ENCODE measurements at places on chromosomes 12 and 14.
A peak's percentile ranks its signal among the peaks of the same experiment; 100 is the strongest.

GRCh38 chr12:104863296-104863948, 94.7 kb downstream of the SLC41A2 start:
- no peak for DNase-seq

DNA sequence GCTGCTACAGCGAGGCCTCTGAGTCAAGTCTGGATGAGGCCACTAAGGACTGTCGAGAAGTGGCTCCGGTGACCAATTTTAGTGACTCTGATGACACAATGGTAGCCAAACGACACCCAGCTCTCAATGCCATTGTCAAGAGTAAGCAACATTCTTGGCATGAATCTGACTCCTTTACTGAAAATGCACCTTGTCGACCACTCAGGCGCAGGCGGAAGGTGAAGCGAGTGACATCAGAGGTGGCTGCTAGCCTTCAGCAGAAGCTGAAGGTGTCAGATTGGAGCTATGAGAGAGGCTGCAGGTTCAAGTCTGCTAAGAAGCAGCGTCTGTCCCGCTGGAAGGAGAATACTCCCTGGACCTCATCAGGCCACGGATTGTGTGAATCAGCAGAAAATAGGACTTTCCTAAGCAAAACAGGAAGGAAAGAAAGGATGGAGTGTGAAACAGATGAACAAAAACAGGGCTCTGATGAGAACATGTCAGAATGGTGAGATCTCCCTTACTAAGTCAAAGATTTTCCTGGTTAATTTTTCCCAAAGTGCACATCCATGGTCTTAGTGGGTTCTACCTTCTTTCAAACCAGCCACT, 2.9 kb downstream of the GPATCH2L start:
- no peak for DNase-seq

- DNase-seq: no peak
Measured at GRCh38 chr12:89080793-89081465, 271.4 kb downstream of the DUSP6 start.

DNA sequence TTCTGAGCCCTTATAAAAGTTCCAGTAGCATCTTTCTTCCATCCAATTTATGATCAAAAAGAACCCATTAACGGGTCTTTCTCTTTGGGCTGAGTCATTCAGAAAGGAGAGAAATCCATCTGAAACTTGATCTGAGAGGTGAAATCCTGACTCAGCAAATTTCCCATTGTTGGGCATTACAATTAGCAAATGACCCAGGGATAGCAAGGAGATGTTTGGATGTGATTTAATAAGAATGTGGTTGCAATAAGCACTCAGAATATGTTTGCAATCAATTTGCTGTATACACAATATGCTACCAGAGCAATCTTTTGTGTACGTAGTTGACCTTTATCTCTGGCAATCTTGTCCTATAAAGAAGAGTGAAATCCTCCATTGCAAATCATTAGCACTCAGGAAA, 122.7 kb downstream of the CCDC60 start:
- no peak for DNase-seq

GRCh38 chr12:50927766-50928224, 24.5 kb upstream of the HIGD1C start:
- no peak for DNase-seq

DNA sequence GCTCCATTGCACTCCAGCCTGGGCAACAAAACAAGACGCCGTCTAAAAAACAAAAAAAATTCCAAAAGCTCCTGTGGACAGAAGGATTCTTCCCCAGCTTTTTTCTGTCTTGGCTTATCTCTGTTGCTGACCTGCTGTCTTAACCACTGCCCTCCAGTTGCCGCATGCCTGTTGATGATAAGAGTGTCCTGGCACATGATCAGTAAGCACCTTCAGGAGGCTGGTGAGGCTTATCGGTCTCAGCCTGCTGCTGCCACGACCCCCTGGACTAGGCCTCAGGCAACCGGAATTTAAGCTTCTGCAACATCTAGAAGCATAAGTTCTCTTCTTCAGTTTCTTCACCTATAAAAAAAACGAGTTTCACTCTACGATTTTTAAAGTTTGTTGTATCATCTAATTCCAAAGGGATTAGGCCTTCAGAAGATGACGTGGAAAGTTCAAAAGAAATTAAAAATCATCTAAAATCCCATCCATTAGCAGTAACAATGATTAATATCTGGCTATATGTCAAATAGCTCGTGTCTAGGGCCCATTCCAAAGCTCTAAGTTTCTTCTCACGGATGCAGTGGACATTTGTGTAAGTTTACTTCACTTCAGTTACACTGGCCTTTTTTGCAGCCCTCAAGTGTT, 46.4 kb downstream of the RESF1 start:
- no peak for DNase-seq

DNA sequence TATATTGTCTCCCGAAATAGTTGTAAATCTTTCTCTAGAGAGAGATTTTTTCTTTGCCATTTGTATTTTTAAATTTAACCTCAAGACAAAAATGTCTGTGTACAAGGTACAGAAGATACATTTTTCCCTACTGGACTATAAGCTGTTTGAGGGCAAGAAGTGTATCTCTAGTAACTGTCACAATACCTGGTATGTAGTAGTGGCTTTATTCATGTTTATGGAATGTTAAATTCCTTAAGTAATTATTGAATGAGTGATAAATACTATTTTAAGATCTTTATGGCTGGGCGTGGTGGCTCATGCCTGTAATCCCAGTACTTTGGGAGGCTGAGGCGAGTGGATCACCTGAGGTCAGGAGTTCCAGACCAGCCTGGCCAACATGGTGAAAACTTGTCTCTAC, 24.4 kb upstream of the CDK17 start:
- no peak for DNase-seq

DNA sequence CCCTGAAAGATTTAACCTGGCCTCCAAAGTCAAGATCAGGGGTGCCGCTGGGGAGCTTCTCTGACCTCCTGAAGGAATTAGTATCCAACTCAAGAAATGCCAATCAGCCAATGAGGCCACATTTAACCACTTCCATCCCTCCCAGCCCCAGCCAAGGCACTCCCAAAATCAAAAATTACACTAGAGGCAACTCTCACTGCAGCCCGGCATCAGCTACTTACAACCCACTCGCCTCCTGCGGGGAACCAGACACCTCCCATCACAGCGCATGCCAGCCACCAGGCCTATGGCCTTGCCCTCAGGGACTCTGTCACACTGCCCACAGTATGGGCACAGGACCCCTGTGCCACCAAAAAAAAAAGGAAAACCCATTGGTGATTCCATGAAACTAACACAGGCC, 62.3 kb upstream of the DDX11 start:
- DNase-seq: no peak

- DNase-seq: no peak
Measured at GRCh38 chr14:57921377-57921776, 55.5 kb upstream of the SLC35F4 start.

DNA sequence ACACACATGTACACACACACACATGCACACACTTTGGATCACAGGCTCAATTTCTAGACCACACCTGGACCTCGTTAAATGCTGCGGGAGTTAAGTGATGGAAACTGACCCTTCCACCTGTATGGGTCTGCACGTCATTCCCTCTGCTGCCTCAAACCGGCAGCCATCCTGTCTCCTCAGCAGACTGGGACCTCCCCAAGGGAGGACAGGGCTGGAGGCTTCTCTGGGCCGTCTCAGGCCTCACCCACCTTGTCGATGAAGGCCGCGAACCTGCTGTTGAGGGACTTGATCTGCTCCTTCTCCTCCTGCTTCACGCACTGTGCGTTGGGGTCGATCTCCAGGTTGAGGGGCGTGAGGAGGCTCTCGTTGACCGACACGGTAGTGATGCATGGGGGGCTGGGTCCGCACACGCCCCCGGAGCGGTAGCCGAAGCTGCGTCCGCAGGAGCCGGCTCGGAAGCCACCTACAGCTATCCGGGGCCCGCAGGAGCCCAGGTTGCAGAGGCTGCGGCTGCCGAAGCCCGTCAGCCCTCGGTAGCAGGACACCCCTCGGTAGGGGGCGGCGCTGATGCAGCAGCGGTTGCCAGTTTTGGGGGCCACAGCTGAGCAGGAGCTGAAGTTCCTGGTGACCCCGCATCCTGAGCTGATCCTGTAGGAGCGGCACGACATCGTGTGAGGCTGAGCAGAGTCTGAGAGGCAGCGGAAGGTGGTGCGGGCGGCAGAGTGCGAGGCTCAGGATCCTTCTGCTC, at the start of gene KRT85:
KRT85 (minus strand) TSS at position 744 of the 748 bp plus-strand sequence; CDS start at position 668, 76 bp downstream.
- DNase-seq: no peak

DNA sequence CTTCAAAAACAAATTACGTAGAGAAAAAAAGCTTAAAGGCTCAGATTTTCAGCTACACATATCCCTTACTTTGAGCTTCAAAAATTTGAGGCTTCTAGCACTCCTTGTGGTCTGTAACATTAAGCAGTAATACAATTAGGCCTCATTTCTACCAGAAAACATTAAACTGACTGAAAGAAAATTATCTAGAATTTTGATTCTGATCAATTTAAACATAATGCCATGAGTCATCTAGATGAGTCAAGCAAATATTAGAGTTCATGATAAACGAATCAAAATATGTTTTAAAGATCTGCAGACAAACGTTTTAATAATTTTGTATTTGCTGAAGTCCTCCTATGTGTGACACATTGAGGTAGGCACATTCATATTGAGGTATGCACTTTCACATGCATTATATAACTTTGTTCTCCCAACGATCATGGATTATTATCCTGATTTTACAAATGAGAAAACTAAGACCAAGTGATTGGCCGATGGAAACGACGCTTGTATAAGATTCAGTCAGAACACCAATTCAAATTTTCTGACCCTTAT, 4.3 kb downstream of the OSBPL8 start:
- DNase-seq: no peak

GRCh38 chr12:95402096-95402495, 71.9 kb upstream of the METAP2 start:
- DNase-seq: no peak

DNA sequence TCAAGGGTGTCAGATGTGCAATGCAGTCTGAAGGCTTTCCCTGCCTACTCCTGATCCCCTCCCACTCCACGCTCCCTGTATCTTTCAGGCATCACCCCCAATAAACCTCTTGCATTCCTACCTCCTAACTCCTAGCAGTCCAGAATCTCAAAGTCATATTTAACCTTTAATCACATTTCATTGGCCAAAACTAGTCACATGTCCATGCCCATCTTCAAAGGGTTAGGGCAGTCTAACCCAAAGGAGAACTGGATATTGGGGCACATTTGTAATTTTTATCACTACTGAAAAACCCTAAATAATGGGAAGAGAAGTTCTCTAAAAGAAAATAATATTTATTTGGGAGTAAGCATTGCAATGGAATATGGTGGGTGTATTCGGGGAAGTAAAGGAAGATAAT, 5.4 kb upstream of the C12orf75 start:
- no peak for DNase-seq

DNA sequence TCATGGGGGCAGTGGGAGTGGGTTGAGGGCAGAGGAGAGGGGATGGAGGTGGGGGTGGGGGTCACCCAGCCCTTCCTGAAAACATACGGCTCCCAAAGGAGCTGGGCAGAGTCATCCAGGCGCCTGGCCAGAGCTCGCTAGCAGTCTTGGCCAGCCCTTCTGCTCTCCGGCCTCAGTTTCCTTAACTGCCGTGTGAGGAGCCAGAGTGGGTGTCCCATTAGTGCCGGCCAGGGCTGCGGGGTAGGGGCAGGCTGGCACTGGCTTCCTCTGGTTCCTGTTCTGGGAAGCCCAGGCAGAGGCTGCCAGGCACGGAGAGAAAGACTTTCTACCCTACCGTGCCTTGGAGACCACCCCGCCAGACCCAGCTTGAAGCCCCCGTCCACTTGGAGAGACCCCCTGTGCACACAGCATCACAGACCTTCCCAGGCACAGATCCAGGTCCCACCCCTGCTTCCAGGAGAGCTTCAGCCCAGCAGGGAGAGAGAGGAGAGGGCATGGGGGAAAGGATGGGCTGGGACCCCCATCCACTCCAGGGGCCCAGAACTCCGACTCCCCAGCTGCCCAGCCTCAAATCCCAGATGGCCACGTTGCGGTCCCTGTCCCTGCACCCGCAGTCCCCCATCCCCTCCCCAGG, 93.3 kb downstream of the RFLNA start:
- peak; percentile 46 for DNase-seq

GRCh38 chr12:116426391-116427136, 132.6 kb upstream of the MAP1LC3B2 start:
- DNase-seq: peak; percentile 96

Data from SJSA1 (cell line).